ENCODE measurements at places on chromosomes 11 and 22.

DNA sequence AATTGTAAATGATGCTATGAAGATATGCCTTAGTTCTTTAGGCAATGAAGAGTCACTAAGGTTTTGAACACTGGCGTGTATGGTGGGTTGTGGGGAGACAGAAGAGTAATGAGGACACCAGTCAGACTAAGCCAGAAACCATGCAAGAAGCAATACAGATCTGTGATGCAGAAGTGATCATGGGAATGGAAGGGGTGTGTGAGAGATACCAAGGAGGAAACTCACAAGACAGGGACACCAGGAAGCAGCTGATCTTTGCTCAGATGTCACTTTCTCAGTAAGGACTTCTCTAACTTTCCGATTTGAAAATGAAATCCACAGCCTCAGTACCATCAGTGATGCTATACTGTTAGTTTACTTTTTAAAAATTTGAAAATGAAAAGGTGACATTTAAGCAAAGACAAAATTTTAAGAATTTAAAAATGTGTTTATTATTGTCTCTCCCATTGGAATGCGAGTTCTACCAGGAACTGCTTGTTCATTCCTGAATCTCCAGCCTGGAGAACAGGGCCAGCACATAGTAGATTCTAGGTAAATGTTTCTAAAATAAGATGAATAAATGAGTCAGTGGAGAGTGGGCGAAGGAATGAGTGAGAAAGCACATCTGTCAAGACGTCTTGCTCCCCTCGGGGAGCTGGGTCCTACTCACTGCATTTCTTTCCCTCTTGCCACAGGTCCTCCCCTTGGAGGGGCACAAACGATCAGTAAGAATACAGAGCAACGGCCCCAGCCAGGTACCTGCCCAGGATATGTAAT is 60.4 kb downstream of the KCNJ1 start:
- no peak for DNase-seq

DNA sequence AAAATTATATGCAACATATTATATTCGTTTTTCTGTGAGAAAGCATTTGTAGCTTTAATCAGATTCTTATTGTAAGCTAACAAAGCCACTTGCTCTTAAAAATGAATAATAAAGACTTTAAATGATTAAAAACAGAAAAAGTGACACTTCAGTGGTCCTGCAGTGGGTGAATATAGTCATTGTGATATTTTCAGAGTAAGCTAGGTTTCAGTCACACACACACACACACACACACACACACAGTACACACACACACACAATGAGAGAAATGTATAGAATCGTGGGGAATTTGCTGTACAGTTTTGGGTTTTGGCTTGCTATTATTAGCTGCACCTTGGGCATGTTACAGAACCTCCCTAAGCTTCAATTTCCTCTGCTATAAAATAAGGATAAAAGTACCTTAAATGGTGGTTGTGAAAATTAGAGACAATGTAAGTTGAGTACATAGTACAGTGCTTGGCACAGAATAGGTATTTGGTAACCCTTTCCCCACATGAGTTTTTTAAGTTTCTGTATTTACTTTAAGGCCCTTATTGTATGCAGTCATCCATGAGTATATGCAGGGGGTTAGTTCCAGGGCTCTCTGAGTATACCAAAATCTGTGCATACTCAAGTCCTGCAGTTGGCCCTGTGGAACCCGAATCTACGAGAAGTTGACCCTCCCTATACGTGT is 39.8 kb downstream of the CSTPP1 start:
- no peak for DNase-seq

- DNase-seq, result no peak
Measured at GRCh38 chr11:27171376-27171958, 130.9 kb downstream of the BBOX1 start.

GRCh38 chr11:19813158-19813879 is 100.7 kb downstream of the NAV2 start:
- no peak for DNase-seq

GRCh38 chr22:28815111-28815510 is 14.7 kb upstream of the XBP1 start:
- no peak for DNase-seq

GRCh38 chr11:72084076-72084475 is 3.4 kb downstream of the LRRC51 start:
- no peak for DNase-seq

DNA sequence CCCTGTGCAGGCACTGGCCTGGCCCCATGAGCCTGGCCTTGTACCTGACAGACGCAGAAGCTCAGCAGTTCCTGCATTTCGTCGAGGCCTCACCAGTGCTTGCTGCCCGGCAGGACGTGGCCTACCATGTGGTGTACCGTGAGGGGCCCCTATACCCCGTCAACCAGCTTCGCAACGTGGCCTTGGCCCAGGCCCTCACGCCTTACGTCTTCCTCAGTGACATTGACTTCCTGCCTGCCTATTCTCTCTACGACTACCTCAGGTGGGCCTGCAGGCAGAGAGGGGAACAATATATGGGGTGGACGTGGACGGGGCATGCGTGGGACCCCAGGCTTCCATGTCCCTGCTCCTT is 4.9 kb downstream of the LARGE2 start:
- DNase-seq, result no peak

GRCh38 chr22:27966168-27967064 is 47.4 kb upstream of the PITPNB start:
- DNase-seq, result no peak

DNA sequence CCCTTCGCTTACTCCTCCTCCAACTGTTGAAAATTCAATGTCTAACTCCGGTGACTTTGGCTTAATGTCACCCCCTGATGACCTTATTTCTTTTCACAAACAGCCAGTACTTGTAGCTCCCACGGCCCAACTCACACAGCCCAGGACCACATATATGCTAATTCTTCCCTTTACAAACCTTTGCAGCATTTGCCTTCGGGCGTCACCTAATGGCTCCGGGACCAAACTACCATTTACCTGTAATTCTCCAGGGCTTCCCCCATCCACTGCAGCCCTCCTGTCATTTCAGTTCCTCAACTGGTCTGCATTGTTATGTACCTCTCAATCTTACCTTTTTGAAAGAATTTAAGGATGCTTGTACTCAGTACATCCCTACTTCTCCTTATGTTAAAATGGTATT is 29.8 kb upstream of the OR56B4 start:
- no peak for DNase-seq

DNA sequence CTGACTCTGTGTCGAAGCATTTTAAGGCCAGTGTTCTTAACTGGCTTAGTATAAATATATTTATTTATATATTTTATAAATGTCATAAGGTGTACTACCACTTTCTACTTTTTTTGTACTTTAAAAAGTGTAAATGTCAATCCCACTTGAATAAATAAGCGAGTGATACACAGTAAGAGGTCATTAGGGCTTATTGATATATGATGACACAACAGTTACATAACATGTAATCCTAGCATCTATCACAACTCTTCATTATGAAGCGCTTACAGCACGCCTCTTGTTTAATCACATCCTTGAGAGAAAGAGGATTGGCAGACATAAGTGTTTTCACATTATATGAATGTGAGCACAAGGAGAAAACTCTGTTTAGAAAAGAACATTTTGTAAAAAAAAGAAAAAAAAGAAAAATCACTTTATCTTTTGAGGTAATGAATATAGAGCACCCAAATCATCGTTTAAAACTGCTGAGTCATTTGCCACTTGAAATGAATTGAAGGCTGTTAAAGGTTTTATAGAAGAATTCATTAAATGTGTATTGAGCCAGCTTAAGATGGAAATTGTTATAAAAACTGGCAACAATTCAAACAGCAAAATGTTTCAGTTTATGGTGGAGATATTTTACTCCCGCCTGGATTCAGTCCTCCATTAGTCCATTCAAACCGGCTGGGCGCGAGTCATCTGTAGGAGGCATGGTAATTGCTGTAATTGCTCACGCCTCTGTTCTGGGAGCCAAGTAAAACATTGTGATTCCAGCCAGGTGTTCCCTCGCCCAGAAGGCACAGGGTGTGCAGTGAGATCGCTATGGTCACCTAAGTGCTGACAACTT is 627.3 kb upstream of the KIRREL3 start:
- DNase-seq, result peak; percentile 19

- DNase-seq, result no peak
Measured at GRCh38 chr11:61146416-61146815, 14.8 kb downstream of the VPS37C start.

GRCh38 chr22:40345815-40346184 is 500 bp upstream of the ADSL start:
- peak; percentile 43 for DNase-seq

GRCh38 chr22:32043391-32043790 is 330 bp downstream of the SLC5A1 start:
- no peak for DNase-seq

- DNase-seq, result no peak
Measured at GRCh38 chr11:105719073-105719822, 109.4 kb downstream of the GRIA4 start.

DNA sequence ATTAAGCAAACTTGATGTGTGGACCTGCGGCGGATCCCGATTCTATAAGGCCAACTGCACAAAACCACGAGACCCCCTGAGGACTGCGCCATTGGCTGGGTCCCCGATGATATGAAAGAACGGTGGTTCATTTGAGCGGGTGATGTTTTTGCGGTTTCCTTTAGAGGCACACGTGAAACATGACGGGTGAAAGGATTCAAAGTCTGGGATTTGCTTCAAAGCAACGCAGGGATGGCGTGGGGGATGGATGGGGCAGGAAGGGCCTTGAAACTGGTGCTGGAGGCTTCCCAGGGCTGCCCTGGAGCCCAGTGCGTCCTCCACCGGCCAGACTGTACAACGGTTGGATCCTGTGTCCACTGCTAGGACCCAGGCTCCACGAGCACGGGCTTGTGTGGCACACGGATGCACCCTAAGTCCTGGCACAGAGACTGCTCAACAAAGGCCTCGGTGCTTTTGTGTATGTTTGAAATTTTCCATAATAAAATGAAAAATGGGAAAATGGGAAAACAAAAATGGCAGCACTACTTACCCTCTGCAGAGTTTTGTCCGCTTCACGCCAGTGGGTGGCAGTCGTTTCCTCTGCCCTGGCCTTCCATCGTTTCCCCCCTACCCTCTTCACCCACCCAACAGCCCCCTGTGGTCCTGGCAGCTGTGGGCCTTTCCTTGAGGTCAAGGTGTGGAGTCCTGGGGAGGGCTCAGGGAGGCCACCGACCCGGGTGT is 3.6 kb downstream of the ASCL2 start:
- no peak for DNase-seq

DNA sequence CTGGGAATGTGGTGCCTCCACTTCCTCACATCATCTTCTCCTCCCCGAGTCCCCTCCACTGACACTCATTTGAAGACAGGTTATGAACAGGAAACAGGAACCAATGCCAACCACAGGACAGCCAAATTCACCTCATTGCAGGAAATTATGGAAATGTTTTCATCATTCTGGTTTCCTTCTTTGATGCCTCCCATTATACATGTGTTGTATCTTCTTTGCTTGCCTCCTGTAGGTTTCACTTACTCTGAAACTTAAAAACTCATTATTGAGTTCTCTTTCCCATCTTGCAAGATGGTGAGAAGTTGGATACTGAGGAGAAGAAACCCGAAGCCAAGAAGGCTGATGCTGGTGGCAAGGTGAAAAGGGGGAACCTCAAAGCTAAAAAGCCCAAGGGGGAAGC is 108.5 kb downstream of the PHF21B start:
- DNase-seq, result no peak

DNA sequence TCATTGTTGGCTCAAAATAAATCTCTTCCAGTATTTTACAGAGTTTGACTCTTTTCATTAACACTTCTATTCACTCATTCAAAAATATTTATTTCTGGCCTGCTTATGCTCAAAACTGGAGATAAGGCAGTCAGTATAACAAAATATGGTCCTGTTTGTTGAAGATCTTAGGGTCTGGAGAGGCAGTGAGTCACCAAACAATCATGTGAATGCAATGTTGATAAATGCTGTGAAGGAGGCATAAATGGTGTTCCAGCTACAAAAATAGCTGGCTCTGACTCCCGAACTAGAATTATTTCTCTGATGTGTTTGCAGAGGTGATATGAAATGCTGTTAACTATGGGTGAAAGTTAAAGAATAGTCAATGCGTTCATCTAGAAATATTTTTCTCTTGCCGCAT is 390.6 kb downstream of the AASDHPPT start:
- DNase-seq, result peak; percentile 32

DNA sequence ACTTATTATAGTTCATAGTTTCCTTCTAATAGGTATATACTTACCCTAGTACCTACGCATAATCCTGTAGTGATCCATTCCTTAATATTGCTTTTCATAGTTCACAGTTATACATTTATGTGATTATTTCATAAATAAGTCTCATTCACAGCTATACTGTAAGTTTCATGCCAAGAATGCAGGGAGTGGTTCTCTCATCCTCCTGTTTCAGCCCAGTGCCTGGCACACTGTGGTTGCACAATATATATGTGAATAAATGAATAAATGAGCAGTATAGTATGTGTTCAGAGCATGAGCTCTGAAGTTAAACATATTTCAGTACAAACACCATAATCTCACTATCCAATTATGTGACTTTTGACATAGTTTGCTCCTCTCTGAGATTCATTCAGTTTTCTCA is 115.8 kb downstream of the MAML2 start:
- no peak for DNase-seq

DNA sequence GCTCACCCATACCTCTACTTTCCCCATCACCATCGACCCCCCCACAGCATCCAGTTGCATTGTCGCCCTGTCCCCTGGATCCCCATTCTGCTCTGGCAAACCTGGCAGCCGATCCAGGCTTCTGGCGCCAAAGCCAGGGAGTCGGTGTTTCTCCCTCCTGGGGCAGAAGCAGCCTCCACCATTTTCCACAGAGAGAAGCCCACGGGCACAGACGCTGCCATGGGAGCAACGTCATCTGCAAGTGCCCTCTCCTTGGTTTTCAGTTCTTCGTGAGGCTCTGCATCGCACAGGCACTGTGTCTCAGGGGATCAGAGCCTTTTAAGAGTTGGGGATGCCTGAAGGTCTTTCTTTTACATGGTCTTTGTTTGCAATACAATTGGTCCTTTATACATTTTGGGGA is 2.3 kb downstream of the YPEL4 start:
- DNase-seq, result no peak

GRCh38 chr11:12687216-12687623 is 13.0 kb downstream of the TEAD1 start:
- no peak for DNase-seq

- no peak for DNase-seq
Measured at GRCh38 chr11:68353669-68354068, 41.3 kb downstream of the LRP5 start.

GRCh38 chr11:16804104-16804947 is 65.9 kb downstream of the C11orf58 start:
- DNase-seq, result no peak

GRCh38 chr22:20205964-20206708 is 55.3 kb upstream of the CCDC188 start:
- DNase-seq, result peak; percentile 76

- DNase-seq, result no peak
Measured at GRCh38 chr11:15453211-15453765, 338.6 kb downstream of the INSC start.

DNA sequence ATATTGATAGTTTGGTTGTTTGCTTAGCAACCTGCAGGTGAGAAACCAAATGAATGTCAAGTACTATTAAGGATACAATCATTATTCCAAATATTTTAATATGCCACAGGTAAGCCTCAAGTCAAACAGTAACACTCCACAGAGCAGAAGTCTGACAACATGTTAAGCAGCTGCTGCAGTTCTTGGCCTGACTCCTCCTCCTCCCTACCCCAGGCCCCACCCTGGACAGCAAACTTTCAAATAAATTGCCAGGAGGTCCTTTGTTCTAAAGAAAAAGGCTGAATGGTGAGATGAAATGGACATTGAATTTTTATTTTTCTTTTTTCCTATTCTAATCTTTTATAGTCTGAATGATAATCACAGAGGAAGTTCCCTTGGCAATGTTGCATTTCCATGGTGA is 260.0 kb upstream of the POU2AF2 start:
- DNase-seq, result no peak

Measured in LoVo (cell line).